ENCODE measurements at places on chromosomes 1 and 21.

GRCh38 chr1:165116171-165116570 is 240.3 kb downstream of the LMX1A start:
- DNase-seq, result no peak

DNA sequence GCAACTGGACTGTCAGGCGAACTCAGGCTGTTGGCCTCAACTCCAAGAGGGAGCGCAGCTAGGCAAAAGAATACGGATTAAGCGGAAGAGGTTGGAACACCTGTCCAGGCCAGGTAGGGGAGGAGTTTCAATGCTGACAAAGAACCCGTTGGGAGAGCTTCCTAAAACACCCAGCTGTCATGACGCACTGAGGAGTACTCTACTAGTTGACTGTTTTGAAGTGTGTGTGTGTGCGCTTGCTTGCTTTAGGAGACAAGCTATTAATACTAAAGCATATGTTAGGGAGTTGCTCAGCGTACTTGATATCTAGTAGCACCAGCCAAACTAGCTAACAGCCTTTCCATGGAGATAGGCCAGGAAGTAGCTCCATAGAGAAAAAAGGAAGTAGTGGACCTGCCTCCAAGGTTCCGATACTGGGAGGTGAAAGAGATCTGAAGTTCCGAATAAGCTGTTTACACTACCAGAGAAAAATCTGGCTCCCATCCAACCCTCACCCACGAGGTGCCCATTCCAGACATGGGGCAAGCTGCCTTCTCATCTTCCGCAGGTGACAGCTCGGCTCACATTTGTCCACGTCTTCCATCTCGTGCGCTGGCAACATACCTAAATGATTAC is 974 bp upstream of the FNBP1L start:
- no peak for DNase-seq

- no peak for DNase-seq
Observed at GRCh38 chr1:36706416-36706815, 223.7 kb upstream of the CSF3R start.

GRCh38 chr1:25794325-25794724 is 5.7 kb upstream of the SELENON start:
- no peak for DNase-seq

DNA sequence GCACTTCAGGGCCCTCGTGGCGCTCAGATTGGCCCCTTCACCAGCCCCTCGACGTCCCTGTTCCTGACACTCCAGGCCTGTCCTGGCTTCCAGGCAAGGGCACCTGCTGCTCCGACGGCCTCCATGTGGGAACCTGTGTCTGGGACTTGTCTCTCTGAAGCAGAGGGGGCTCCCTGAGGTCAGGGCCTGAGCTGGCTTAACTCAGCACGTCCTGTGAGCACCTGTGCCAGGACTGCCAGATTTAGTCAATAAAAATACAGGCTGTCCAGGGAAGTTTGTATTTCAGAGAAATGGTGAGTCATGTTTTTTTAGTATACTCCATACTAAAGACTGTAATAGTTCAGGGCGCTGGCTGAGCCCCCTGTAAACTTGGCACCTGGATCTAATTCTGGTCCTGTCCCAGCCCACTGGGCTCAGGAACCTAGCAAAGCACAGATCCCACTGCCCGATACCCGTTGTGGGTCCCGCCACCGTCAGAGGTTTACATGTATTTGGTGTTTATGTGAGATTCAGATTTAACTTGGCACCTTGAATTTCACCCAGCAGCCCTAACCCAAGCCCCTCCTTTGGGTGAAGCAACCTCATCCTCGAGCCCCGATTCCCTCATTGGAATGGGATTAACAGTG is 109.9 kb upstream of the IFFO2 start:
- DNase-seq, result no peak

- no peak for DNase-seq
Observed at GRCh38 chr1:28436211-28436769, 66.8 kb downstream of the PHACTR4 start.
